G401 (cell line): ENCODE measurements at places on chromosomes 6 and 20. TPM values are rescaled to one million over a fixed set of nuclear protein-coding genes. Genes with fewer than 3 reads are reported as not detected.

DNA sequence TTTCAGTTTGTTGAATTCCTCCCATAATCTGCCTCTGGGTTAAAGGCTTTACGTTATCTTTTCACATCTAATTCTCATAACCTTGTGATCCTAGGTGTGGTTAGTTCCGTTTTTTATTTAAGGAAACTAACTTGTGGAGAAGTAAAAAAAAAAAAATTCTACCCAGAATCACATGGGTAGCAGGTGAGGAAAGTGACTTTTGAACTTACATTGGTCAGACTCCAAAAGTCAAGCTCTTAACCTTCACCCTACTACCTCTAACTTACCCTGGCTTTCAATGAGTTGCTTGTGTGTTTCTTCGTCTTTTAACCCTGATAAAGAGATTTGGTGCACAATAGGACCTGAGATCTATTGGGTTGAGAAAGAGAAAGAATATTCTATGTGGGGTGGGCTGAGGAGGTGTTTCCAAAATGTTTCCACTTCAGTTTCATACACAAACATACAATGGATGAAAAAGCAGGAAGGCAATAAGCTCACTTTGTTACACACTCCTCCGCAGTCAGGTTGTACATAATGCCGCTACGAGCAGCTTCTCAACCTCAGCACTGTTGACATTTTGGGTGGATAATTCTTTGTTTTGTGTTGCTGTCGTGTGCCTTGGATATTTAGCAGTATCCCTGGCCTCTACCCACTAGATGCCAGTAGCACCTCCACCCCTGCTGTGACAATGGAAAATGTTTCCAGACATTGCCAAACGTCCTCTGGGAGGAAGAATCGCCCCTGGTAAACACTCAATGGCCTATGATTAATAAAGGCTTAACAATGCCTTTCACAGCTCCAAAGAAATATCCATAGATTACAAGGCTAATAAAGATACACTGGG lies 193.0 kb upstream of the ZNF217 start:
- no peak for DNase-seq

- no peak for DNase-seq
Observed at GRCh38 chr20:10537850-10538480, 102.9 kb downstream of the SLX4IP start.

DNA sequence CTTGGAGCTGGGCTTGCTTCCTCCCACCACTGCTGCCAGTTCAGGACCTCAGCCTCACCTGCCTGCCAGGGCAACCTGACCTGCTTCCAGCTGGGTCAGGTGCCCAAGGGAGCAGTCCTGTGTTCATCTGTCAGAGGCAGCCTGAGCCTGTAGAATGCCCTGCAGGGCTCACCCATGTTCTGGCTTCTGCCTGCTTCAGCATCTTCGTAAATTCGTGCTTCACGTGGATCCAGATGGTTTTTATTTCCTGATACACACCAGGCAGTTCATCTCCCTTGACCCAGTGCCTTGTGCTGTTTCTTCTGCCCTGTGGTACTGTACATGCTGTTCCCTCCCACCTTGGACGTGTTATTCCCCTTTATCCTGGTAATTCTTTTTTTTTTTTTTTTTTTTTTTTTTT lies 50.2 kb downstream of the ARID1B start:
- peak; percentile 87 for DNase-seq

DNA sequence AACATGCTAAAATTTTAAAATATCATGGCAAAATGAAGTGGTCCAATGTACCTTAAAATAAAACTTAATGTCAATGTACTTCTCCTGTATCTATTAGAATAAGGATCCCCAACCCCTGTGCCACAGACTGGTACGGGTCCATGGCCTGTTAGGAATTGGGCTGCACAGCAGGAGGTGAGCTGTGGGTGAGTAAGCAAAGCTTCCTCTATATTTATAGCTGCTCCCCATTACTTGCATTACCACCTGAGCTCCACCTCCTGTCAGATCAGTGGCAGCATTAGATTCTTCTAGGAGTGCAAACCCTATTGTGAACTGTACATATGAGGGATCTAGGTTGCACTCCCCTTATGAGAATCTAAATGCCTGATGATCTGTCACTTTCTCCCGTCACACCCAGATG lies 86.0 kb downstream of the SLC16A10 start:
- DNase-seq: peak; percentile 57

DNA sequence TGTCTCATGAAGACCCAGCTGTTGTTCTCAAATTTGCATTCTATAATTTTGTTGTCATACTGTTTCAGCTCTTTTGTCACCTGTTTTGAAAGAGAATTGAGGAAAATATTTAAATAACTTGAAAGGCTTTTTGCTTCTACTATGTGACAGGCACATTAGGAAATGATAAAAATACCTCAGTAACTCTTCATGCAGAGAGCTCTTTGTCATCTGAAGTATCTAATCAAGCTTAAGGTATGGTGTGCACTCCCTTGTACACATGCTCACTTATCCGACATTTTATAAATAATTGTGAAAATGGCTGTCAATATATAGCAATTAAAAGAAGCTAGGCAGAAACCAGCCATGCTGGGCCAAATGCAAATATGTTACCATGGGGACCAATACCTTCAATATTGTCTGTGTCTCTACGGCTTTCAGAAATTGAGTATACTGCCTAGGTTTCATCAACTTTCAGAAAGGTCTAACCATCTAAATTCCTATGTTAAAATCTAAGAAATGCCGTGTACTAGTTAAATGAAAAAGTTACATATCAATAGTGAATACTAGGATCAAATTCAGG lies 349.0 kb downstream of the RNGTT start:
- no peak for DNase-seq

DNA sequence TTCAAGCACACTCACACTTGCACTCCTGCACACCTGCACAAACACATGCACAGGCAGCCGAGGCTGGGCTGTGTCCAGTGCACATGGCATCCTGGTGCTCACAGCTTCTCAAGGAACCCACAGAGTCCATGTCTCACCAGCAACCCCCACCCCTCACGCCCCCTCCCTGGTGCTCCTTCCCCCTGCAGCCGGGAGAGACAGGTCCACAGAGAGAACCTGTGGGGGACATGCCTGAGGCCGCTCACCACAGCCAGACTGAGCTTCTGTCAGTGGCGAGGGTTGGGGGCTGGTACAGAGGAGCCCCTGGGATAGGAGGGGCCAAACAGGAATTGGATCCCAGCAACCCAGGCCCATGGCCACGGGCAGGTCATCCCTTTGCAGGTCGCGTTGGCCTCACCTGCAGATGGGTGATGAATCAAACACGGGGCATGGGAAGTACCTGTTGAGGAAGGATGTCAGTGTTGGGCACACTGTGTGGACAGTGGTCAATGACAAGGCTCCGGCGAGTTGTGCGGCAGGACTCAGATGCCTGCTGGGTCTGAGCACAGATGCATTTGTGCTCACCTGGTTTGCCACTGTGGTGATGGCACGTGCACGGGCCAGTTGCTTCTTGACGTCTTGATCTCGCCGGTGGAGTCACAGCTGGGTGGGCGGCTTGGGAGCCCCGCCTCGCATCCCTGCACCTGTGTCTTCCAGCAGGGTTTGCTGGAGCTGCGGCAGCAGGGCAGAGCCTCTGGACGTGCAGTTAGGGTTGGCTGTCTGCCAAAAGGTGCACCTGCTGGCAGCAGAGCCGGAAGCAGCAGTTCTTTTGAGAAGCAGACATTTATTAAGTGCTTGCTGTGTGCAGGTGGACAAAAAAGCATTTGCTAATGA lies 113.0 kb downstream of the ERMARD start:
- no peak for DNase-seq

DNA sequence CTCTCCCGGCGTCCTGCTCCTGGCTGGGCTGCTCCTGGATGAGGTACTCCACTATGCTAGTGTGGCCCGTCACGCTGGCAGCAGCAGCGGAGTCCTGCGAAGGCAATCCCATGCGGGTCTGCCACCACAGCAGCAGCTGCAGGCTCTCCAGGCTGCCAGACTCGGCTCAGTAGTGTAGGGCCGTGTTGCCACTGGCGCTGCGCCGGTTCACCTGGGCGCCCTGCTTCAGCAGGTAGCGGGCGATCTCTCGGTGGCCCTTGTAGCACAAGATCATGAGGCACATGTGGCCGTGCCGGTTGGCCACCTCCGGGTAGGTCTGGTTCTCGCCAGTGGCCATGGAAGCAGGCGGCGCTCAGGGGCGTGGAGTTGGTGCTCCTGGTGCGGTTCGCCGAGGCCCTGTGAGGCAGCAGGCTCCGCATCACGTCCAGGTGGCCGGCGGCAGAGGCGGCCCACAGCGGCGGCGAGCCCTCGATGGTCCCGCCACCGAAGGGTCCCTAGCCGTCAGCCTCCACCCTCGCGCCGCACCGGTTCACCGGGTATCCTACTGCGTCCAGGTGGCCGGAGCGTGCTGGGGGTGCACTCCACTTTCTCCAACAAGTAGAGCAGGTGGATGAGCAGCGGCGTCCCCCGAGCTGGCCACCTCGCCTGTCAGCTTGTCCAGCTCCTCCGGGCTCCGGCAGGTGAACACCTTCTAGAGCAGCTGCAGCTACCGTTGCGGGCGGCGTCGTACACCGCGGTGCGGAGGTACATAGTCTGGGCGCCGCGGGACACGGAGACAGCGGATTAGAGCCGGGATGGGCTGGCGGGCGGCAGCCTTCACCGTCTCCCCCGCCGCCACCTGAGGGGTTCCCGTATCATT lies 19.8 kb downstream of the RFPL4B start:
- no peak for DNase-seq

GRCh38 chr6:147071776-147072175 lies 132.4 kb upstream of the STXBP5 start:
- no peak for DNase-seq

- DNase-seq: no peak
Observed at GRCh38 chr6:128648022-128648598, 127.7 kb upstream of the PTPRK start.

GRCh38 chr20:13681248-13682125 lies 42.8 kb upstream of the TASP1 start:
- DNase-seq: no peak

- peak; percentile 28 for DNase-seq
Observed at GRCh38 chr6:144104898-144105487, 9.6 kb upstream of the SF3B5 start.

DNA sequence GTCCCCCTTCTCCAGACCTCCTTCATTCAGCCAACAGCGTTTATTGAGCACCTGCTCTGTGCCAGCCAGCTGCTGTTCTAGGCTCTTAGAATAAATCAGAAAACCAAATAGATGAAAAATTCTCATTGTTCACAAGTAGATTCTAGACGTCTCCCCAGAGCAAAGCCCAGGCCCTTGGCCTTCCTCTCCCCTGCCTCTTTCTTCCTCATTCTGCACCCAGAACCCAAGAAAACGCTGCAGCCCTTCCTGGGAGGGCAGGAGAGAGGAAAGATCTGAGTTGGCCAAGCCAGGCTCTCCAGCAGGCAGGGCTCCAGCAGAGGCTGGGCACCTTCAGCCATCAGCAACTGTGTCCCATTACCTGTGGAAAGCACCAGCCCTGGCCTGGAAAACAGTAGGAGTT lies 12.0 kb upstream of the BPI start:
- DNase-seq: no peak

- peak; percentile 95 for DNase-seq
Observed at GRCh38 chr6:40336940-40337760, 250.0 kb downstream of the LRFN2 start.

GRCh38 chr6:128807577-128807976 lies 75.4 kb upstream of the LAMA2 start:
- no peak for DNase-seq

DNA sequence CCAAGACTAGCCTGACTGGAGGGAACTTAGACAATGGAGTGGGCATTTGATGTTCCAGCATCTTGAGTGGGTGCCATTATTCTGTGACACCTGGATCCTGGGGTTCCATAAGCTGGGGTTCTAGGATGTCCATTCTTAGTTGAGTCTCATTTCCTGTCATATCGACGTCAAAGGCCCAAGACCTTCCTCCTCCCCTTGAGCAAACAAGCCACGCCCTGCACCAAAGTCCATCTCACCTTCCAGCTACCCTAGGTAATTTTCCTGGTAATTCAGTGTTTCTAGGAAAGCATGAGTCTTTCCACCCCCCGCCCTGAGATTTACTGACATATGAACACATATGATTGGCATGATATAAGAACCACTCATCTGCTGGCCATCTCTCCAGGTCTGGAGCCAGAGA lies at the start of gene TRIM40:
Gene TRIM40, plus strand, starts transcription at position 384 of the 400 bp plus-strand sequence. CDS start 897 bp downstream, outside the sequence.
- no peak for DNase-seq

GRCh38 chr6:42230345-42231321 lies 13.0 kb upstream of the MRPS10 start:
- no peak for DNase-seq

- DNase-seq: no peak
Observed at GRCh38 chr20:15763366-15763765, 809.9 kb downstream of the KIF16B start.

DNA sequence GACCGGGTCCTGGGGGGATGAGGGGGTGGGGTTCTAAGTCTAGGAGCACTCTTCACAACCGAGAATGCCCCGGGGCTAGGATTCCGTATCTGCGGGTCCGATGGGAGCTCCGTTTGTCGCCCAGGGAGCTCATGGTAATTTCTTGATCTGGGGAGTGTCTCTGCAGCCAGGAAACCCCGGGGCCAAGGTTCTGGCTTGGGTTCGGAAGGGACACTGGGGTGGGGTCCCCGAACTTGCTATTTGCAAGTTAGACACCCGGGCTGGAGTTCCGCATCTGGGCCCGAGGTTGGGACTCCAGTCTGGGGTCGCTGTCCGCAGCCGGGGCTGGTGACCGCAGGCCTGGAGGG lies 397 bp downstream of the PEDS1 start:
- peak; percentile 22 for DNase-seq

GRCh38 chr20:56875052-56875659 lies 246.1 kb downstream of the TFAP2C start:
- no peak for DNase-seq

- DNase-seq: no peak
Observed at GRCh38 chr6:14694308-14694707, 551.6 kb upstream of the JARID2 start.

GRCh38 chr6:31112478-31112877 lies at the start of gene C6orf15:
TSS of gene C6orf15 (minus strand) at chr6:31112575. CDS start at chr6:31112555, 20 bp downstream.
- no peak for DNase-seq

DNA sequence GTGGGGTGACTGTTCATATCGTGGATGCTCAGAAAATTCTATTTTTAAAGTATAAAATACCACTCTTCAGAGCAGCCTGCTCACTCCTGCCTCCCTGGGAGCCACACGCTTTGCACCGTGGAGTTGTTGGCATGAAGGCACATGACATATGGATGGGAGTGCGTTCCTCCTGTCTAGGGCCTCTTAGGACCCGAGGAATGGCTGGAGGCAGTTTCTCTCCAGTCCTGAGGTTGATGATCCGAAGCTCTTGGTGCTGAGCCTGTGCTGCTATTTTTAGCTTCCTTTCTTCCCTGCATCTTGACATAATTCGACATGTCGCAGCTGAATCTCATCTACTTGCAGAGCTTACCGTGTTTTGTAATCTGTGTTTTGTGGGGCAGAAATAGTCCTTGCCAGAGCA lies 73.9 kb downstream of the PHACTR3 start:
- DNase-seq: peak; percentile 93

The MEP1A gene
- not detected in 2 replicates for total RNA-seq

The TMEM74B gene
- 1.2 TPM in 1 of 2 replicates, not detected in the other for total RNA-seq

The SLC22A1 gene
- not detected in 2 replicates for total RNA-seq

The GPX5 gene
- not detected in 2 replicates for total RNA-seq

The FAM162B gene
- not detected in 2 replicates for total RNA-seq

The CCM2L gene
- total RNA-seq: 40.7 and 52.6 TPM in 2 replicates

The PSMA7 gene
- total RNA-seq: 631 and 699 TPM in 2 replicates

The COL21A1 gene
- not detected in 2 replicates for total RNA-seq

The TMEM200A gene
- total RNA-seq: not detected in 2 replicates

The ADGRF4 gene
- total RNA-seq: not detected in 2 replicates
